NCI-H510A (cell line): ENCODE measurements at places on chromosomes 6 and 20.
A peak's percentile ranks its signal among the peaks of the same experiment; 100 is the strongest.

DNA sequence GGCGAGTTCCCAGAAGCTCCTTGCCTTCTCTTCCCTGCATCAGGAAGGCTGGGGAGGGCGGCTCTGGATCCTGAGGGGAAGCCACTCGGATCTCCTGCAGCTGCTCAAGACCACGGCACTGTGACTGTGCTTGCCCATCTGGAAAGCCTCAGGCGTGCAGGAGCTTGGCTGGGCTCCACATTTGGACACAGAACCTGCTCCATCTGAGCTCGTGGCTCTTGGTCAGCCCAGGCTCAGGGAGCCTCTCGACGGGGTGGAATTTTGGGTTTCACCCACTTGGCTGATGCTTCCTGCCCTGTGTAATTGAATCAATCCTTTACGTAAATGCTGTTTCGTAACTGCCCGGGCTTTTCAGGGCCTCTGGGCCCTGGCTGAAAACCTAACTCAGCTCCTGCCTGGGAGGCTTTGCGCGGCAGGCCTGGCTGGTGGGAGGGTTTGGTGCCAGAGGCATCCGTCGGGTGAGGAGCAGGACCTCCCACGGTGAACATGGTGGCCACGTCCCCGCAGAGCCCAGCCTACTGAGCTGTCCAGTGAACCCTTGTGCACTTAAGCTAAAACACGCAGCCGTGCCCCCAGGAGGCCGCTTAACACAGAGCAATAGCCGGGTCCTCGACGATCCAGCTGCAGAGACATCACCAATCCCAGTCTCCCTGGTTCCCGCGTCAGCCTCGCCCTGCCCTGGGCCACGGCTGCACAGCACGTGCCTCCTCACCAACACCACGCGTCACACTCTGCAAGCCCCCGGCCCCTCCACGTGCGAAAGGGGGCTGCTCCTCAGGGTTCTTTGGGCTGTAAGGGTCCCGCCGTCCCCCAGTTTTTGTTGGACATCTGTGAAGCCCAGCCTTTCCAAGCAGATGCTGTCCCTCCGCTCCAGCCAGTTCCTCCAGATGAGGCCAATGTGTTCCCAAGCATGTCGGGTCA lies 241.0 kb downstream of the DLL1 start:
- no peak for DNase-seq

DNA sequence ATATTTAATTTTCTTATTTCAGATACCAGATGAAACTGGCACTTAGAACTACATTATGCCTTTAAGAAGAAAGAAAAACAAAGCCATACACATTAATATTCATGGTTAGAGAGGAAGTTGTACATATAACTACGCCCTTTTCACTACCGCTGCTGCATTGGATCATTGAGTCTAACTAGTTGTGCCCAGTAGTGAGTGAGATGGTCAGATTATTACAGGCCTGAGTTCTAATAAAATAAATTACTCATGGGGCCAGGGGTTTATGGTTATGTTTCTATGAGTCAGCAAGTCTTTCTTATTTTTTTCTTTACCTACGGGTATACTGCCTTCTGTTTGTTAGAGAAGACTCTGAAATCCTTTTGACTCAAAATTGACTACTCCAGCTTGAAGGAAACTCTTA lies 11.5 kb downstream of the RIOK1 start:
- DNase-seq = no peak

- DNase-seq = no peak
These were observed 62.8 kb upstream of the CD93 start for GRCh38 chr20:23148731-23149570.

DNA sequence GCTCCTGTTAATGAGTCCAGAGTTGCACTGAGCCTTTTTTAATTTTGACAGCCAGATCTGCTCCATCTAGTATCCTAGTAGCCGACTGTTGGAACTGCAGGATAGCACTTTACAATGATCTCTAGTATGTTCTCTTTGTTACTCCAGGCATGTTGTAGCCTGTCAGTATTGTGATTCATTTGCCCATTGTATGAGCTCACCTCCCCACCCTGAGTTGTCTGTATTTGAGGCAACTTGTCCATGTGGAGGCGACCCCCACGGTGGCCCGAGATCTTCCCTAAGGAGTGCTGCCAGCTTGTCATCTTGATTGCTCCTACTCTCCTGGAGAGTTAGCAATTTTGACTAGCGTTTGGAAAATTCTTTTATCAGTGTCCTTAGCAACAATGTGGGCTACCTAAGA lies 67.2 kb downstream of the DHX35 start:
- no peak for DNase-seq

GRCh38 chr6:15527838-15528617 lies 134.8 kb downstream of the DTNBP1 start:
- DNase-seq = no peak

GRCh38 chr20:13995841-13996240 lies 525 bp downstream of the MACROD2 start:
- peak; percentile 38 for DNase-seq

DNA sequence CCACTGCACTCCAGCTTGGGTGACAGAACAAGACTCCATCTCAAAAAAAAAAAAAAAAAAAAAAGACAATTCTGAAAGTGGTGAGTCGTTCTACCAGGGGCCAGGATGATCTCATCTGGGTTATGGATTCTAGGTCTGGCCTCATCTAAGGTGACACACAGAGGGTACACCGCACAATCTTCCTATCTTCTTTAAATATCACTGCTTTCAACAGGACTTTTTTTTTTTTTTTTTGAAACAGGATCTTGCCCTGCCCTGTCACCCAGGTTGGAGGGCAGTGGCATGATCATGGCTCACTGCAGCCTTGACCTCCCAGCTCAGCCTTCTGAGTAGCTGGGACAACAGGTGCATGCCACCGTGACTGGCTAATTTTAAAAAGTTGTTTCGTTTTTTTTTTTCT lies 67.7 kb downstream of the SLC16A10 start:
- DNase-seq = no peak

DNA sequence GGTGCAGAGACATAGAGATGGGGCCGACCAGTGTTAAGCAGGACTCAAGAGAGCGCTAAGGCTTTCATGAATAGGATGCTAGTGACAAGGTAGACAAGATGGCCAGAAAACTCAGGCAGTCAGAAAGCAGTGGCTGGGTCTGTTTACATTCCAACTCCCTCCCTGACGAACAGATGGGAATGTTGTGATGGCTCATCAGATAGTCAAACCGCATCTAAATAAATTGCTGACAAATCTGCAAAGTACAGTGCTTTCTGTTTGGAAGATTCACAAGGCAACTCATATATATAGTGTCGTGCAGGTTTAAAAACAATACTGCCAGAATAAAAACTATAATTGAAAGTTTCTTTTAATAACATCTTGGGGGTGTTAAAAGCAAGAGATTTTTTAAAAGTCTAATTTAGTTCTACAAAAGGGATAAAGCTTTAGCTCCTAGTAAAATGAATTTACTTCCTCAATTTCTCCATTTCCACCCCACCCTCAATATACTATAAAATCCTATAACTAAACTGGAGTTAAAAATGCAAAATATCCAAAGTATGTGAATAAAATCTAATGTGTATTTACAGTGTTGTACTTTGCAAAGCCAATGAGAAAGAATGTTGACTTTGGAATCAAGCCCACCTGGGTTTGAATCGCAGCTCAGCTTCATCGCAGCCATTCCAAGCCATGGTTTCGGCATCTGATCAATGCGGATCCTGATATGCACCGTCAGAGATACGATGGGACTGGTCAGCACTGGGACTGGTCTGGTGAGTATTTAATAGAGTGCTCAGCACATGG lies 247.3 kb upstream of the PDE10A start:
- DNase-seq = no peak

DNA sequence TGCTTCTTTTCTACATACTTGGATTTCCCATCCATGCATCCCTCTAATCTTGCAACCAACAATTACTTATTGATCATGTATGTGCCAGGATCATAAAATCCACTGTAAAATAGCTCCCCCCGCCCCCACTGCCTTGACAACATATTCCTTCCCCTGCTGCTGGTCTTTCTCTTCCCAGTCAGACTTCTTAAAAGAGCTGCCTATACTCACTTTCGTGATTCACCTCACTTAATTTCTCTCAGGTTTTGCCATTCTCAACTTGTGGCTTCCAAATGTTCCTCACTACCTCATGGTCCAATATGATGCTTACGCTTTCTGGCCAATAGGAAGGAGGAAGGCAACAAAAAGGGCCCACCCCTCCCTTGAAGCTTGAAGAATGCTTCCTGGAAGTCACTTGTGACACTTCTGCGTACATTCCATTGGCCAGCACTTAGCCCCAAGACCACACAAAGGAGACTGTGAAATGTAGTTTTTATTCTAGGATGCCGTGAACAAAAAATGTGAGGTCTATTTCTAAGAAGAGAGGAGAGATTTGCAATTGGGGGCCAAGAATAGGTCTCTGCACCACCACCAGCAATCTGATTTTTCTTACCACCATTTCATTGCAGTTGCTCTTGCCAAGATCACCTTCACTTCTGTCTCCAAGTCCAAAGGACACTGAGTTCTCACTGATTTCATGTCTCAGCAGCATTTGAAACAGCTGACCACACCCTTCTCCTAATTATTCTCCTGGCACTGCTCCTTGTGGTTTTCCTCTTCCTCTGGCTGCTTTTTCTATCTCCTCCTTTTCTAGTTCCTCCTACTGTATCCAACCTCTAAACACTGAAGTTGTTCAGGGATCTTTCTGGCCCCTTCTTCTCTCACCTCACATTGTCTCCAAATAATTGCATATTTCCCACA lies 30.8 kb downstream of the CD164 start:
- no peak for DNase-seq

- DNase-seq = no peak
These were observed 105.7 kb upstream of the SNX9 start for GRCh38 chr6:157717340-157717748.

DNA sequence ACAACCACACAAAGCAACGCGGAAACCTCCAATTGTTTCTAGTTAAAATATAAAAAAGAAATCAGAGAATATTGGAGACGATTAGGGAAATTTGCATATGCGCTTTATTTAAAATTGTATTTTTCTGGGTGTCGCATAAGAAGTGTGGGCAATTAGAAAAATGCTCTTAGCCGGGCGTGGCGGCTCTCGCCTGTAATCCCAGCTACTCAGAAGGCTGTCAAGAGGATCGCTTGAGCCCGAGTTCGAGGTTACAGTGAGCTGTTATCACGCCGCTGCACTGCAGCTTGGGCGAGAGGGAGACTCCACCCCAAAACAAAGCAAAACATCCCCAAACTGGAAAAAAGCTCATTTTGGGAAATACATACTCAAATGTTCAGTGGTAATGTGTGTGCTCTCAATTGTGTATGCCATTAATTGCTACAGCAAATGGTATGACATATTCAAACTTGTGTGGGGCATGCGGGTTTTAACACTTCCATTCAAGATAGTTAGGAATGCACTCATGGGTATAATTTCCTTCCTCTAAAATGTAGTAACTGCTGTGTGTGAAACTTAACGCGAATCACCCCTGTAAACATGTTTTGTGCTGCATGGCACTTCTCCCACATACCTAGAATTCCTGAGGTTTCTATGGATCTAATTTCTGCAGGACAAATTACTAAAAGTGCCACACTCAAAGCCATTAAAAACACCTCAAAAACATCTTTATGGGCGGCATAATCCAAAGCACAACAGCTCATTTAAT lies 54.7 kb upstream of the HFE start:
- DNase-seq = no peak

DNA sequence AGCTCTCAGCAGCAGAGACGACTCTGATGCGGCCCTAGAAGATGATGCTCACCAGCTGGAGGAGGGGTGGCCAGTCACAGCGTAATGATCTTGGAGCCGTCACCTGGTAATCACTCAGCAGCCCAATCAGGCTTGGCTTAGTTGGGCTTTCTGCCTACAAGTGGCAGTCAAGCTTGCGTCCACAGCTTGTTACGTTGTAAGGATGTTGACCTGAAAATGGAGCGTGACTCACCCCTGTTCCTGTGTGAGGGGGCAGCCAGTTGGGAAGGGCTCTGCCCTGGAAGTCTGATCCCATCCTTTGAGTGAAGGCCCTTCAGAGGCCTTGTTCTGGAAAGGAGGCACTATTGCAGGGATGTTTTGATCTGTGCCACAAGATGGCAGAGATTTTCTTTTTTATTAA lies 49.8 kb downstream of the SPATA2 start:
- DNase-seq = no peak

GRCh38 chr20:33837096-33837830 lies 26.1 kb downstream of the CHMP4B start:
- DNase-seq = no peak

DNA sequence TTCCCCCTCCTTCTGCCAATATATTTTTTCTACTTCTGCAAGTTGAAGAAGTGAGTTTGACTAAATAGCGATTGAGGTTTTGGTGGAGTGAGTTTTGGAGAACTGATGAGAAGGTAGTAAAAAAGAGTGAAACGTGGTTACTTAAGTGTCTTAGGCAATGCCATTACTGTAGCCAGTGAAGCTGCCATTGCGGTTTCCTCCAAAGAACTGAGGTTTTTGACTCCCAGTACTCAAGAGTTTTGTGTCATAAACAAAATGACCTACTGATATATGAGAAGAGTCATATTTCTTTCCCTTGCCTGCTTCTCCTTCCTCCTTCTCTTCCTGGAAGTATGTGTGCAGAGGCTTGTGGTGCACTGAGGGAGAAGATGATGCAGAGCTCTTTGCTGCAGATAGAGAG lies 554.5 kb upstream of the MAP3K7 start:
- no peak for DNase-seq

DNA sequence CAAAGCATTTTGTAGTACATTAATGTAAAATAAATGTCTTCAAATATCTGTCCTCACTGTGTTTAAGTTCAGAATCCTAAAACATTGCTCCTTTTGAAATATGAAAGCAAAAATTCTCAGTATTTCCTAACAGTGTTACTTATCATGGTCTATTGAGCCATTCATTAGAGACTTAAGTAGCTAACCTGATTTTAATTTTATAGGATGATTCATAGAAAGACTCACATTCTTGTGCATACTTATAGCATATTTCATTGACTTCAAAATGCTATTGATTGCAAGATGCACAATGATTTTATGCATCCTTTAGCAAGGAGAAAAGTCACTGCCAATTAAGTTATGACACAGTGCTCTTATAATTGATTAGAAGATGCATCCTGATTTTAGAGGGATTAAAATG lies 85.7 kb downstream of the HIVEP1 start:
- no peak for DNase-seq

DNA sequence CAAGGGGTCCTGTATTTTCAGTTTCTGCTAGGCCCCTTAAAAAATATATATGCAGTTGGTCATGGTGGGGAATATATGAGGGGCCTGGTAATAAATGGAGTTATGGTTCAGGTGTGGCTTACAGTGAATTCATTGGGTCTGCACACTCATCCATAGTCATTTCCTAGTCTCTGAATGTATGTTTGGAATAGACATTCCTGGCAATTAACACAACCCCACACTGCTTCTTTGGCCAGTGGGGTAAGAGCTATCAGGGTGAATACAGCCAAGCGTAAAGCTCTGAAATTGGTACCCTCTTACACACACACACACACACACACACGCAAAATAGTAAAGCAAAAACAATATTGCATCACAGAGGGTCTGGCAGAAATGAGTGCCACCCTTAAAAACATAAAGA lies 56.5 kb downstream of the QRSL1 start:
- DNase-seq = no peak
